ENCODE measurements at places on chromosomes 3 and 15.
A peak's percentile ranks its signal among the peaks of the same experiment; 100 is the strongest.

- no peak for DNase-seq
Observed at GRCh38 chr3:194971965-194972364, 286.3 kb downstream of the FAM43A start.

- no peak for DNase-seq
Observed at GRCh38 chr3:37773911-37774310, 87.8 kb upstream of the CTDSPL start.

- DNase-seq, result peak; percentile 88
Observed at GRCh38 chr15:33639978-33640377, 328.3 kb upstream of the CHRM5 start.

DNA sequence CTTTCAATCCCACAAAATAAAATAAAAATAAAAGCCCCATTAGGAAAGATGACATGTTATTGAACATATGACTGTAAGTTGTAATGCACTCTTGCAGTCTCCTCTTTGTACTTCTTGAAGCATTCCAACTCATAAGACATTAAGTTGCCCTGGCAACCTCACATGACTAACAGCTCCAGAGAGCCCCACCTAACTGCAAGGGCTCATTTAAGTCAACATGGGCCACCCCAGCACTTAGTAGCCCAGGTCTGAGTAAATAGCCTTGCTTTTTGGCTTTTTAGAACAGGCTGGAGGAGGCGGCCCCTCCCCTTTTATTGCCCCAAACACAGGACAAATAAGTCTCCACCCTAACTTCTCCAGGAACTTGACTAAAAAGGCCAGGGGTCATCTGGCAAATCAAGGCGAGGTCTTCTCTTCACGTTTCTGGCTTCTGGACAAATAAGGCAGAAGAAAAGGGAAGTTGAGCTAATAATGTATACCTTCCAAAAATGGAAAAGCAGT lies 135.1 kb downstream of the TMCO5A start:
- DNase-seq, result no peak

DNA sequence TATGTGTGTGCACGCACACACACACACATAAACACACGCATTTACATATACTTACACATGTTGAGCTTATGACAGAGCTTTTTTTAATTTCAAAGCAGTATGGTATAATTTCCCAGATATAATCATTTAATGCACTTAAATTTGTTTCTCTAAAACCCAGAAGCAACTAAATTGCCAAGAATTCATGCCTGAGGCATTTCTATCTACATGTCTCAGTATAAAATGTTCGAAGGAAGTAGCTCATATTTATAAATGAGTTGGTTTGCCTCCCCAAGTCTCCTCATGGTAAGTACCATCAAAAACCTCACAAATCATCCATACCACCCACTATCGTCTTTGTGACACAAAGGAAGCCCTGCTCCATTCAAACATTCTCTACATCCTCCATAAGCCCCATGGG lies 130.6 kb downstream of the RPL22L1 start:
- DNase-seq, result no peak

DNA sequence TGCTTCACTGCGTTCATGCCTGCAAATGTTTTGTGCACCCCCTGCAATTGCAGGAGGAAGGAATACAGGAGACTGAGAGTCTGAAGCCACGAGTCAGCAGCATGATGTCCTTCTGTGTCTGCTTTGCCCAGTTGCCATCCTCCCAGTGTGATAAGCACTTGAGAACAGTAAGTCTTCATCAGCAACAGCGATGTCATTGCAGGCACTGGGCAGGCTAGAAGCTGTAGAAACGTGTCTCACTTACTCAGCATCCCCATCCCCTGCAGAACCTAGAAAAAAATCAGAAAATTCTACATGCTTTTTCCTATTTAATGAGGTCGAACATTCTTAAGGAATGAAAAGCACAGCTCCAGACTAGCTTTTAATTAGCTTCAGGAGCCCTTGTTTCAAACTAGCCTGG lies 156.5 kb upstream of the LPP start:
- DNase-seq, result no peak

- DNase-seq, result no peak
Observed at GRCh38 chr3:120192159-120192558, 92.9 kb downstream of the GPR156 start.

- no peak for DNase-seq
Observed at GRCh38 chr3:79002465-79003372, 765.1 kb downstream of the ROBO1 start.

- no peak for DNase-seq
Observed at GRCh38 chr15:41241221-41241964, 10.3 kb downstream of the CHP1 start.

GRCh38 chr3:87069971-87070370 lies 79.0 kb upstream of the VGLL3 start:
- DNase-seq, result no peak

GRCh38 chr3:155356594-155357370 lies 63.3 kb upstream of the STRIT1 start:
- DNase-seq, result no peak

- no peak for DNase-seq
Observed at GRCh38 chr15:75235051-75235673, 23.0 kb upstream of the GOLGA6C start.

DNA sequence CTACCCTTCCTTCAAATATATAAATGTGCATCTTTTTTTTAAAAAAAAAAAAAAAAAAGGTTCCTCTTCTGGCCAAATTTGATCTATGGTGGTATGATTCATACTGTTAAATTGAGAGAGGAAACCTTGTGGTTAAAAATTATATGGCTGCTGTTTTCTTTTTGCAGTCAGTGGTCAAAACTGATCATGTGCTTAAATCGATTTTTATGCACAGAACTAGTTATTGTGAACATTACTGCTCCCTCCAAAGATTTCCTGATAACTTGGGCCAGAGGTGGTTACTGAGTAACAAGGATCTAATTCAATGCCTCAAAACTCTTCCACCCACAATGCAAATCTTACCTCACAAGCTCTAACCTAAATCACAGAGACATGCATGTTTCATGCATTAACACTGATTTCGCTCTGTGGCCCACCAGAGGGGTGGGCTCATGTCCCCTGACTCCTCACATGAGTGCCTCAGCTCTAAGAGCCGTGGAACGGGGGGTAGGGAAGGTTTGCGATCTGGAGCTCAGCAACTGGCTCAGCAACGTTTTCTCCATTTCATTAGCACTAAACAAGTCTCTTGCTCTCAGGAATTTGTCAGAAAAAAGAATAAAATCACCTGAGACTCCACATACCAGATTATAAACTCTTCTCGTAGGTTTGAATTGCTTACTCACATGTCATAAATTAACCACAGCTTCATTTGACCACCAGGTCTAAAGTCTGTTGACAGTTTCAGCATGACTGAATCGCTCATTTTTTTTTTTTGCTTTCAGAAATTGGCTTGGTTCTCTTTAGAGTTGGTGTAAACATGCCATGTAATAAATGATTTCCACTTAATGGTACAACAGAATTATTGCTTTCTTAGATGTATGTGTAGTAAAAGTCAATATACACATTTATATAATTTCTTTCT lies 280.4 kb downstream of the CD47 start:
- no peak for DNase-seq

GRCh38 chr3:12916159-12916558 lies 74.8 kb upstream of the RPL32 start:
- DNase-seq, result no peak

DNA sequence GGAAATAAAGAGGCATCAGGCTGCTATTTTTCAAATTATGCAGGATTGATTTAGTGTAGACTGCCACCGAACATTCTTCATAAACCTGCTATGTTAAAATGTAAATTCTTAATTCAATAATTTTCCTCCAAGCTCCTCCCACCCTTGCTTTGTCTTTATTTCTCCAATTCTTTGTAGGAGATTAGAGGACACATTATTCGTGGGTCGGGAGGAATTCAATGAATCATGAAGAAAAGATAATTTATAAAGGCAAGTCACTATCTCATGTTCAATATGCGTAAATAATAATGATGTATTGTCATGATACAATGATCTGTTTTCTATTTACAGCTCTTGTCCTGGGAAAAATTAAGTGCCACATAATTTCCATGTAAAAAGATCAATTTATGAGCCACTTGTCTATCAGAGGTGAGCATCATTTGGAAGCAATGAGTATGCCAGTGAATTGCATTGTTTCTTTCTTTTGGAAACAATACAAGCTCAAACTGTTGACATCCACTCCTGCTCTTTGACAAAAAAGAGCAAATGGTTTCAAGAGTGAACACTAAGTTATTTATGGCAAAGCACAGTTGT lies 148.0 kb upstream of the MITF start:
- DNase-seq, result no peak

DNA sequence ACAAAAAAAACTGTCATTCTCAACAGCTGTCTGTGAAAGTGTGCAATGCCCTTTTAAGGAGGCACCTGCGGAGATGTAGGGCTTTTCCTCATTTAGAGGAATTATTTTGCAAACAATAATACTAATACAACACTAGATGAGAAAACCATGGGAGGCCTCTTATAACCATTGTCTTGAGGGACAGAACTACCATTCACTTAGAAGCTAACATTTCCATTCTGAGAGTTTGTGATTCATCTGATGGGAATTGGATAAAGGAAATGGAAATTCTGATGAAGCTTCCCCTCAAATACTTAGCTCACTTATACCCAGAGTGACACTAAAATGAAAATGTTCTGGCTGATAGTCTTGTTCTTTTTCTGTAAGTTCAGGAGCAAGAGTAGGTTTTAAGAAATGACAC lies 147.7 kb downstream of the CADPS start:
- DNase-seq, result no peak

DNA sequence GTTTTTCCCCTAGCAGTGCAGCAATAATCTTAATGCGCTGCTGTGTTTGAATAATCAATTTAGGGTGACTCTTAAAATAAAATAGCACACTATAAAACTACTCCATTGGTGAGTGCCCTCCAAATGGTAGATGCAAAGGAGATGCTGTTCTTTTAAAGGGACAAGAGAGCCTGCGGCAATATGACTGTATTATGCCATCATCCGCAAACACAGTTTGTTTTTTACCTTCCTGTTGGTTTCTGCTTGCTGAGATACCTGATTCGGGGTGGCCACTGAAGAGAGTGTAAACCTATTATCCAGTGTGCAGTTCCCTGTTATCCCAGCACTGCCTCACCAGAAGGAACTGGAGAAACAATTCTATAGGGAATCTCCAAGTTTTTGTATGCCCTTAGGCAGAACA lies 523.1 kb upstream of the TGFBR2 start:
- DNase-seq, result no peak

GRCh38 chr3:42504334-42505127 lies 2.1 kb downstream of the VIPR1 start:
- no peak for DNase-seq

- no peak for DNase-seq
Observed at GRCh38 chr15:68797599-68798345, 22.9 kb downstream of the ANP32A start.

- DNase-seq, result no peak
Observed at GRCh38 chr15:57792724-57793449, 86.4 kb downstream of the POLR2M start.

DNA sequence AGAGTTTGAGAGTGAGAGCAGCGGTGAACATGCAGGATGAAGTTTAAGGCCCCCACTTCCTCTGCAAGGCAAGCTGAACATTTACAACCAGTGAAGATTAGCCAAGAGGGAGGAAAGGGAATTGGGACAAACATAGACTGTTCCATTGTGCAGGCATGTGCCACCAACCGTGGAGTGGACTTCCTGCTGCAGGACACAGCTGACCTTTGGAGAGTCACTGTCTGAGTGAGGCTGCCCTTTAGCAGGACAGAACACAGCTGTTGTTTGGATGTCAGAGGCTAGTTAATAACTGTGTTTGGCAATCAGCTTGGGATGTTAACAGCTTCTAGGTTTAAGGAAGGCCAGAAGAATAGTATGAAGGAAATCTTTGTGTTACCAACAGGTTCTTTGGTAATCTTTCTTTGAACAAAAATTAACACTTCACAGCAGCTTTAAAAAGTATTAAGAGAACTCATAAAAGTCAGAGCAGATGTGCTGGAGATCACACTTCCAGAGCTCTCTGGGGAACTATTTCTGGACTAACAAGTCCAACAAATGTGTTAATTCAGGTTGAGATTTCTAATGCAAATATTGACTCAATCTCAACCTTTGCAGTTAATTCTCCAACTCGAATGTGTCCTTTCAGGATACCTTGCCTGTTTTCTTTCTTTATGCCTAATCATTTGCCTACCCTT lies 31.4 kb downstream of the CTDSPL start:
- DNase-seq, result no peak

DNA sequence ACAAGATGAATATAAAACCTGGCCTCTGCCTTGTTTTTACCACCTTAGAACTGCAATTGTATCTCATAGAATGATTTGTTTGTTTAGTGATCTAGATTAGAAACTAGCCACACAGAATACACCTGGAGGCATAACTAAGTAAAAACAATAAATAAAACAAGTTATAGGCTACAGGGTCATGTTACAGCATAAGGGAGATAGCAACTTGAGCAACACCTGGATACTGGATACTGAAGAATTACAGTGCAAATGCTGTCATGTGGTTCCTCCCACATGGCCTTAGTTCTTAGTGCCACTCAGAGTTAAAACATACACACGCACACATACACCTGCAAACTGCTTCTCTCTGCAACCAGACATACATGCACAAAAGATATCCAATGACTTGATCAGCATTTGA lies 563.4 kb upstream of the DPPA4 start:
- DNase-seq, result no peak

GRCh38 chr3:11551036-11551435 lies 92.7 kb downstream of the VGLL4 start:
- no peak for DNase-seq

- DNase-seq, result no peak
Observed at GRCh38 chr3:169204751-169205150, 458.8 kb downstream of the MECOM start.

DNA sequence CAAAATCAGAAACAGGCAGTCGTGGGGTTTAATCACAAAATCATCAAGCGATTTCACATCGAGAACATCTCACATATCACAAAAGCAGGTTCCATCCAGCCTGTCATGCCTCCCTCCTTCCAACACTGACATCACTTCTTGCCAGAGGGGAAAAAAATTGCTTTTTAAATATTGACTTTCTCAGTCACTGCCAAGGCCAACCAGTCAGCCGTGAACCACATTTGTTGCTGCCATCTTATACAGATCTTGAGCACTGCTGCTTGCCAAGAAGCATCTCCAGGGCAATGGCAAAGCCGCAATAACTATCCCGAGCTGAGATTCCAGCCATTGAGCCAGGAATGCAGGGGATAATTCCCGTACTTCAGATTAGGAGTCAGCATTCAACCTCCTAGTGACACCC lies 174.6 kb downstream of the ANXA2 start:
- no peak for DNase-seq

DNA sequence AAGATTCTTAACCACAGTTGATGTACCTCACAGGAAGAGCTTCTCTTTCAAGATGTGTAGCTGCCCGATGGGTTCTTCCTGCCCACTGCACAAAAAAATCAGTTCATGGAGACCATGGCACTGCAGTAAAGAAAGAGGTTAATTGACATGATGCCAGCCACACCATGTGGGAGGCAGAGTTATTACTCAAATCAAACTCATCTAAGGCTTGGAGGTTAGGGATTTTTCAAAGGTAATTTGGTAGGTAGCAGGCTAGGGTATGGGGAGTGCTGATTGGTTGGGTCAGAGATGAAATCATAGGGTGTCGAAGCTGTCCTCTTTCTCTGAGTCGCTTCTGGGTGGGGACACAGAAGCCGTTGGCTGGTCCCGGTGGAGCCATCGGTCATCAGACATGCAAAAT lies 57.4 kb upstream of the BDH1 start:
- no peak for DNase-seq

- no peak for DNase-seq
Observed at GRCh38 chr3:65479990-65480389, 558.7 kb downstream of the MAGI1 start.

Measured in NCI-H2171 (cell line).